ENCODE measurements at places on chromosomes 12 and 14.

- peak; percentile 19 for DNase-seq
Measured at GRCh38 chr14:77375973-77376770, 722 bp downstream of the TMED8 start.

GRCh38 chr12:94242901-94243300 lies 94.5 kb downstream of the PLXNC1 start:
- no peak for DNase-seq

DNA sequence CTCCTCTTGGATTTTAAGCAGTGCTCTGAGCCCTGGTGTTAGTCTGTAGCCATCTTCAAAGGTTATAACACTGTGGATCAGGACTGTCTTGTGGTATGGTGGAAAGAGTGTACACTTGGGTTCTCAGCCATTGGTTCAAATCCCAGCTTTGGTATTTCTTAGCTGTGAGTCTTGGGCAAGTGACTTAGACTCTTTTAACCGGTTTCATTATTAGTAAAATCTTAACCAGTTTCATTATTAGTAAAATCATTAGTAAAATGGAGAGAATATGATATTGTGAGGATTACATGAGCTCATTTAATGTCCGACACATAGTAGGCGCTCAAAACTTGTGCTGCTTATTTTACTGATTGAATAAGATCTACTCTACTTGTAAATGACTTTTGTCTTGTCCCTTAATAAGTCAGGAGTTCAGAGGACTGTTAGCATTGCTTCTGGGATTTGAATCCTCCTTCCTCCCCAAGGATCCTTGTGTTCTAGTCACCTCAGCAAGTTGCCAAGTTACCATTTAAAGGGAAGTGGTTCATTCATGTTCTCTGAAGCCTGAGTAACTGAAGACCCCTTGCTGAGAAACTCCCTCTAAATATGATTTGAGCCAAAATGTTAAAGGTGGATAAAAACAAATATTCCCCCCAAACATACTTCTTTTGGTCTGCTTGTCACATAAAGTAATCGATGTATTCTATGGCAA lies 12.4 kb downstream of the TTLL5 start:
- DNase-seq: no peak

DNA sequence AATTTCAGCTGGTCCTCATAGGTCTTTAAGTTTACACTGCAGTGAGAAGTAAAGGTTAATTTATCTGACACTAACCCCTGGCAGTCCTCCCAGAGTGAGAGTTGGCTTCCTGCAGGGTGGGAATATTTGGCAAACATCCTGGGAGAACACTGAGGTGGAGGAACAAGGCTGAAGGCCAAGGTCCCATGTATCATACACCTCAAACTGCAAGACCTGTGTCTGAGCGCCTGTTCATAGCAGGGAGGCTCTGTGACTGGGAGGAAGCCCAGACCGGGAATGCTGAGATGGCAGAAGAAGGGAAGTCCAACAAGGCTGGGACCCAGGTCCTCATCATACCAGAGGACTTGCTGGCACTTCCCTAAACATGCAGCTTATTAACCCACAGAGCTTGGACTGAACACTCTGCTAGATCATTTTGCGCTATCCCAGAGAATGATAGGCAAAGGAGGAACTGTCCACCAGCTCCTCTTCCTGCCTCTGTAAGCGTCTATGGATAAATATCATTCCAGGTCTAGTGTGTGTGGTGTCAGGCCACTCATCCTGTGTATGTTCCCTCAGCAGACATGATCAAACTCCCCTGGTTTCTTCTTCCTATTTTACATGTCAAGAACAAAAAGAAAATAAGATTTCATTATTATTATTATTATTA lies 199.6 kb upstream of the CNOT2 start:
- no peak for DNase-seq
